ENCODE measurements at places on chromosomes 3 and 15.

- DNase-seq: no peak
Observed at GRCh38 chr15:80902298-80902801, 87.3 kb downstream of the MESD start.

GRCh38 chr15:70051948-70052633, 45.6 kb downstream of the TLE3 start:
- DNase-seq: no peak

DNA sequence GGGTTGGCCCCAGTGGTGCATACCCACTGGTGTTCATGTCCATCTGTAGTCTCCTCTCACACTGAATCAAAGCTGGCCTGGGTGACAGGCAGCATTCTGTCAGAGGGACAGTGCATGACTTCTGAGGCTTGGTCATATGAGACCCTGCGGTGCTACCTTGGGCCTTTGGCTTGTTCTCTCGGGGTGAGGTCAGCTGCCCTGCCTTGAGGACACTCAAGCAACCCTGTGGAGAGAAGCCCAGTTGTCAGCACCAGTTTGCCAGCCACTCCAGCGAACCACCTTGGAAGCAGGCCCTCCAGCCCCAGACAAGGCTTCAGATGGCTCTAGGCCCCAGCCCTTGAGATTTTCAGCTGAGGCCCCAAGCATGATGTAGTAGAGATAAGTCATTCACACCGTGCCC, 16.9 kb upstream of the RAB7A start:
- DNase-seq: no peak

- DNase-seq: no peak
Observed at GRCh38 chr3:25493246-25493645, 65.2 kb downstream of the RARB start.

GRCh38 chr3:142941373-142942123, 21.9 kb downstream of the PAQR9 start:
- no peak for DNase-seq

DNA sequence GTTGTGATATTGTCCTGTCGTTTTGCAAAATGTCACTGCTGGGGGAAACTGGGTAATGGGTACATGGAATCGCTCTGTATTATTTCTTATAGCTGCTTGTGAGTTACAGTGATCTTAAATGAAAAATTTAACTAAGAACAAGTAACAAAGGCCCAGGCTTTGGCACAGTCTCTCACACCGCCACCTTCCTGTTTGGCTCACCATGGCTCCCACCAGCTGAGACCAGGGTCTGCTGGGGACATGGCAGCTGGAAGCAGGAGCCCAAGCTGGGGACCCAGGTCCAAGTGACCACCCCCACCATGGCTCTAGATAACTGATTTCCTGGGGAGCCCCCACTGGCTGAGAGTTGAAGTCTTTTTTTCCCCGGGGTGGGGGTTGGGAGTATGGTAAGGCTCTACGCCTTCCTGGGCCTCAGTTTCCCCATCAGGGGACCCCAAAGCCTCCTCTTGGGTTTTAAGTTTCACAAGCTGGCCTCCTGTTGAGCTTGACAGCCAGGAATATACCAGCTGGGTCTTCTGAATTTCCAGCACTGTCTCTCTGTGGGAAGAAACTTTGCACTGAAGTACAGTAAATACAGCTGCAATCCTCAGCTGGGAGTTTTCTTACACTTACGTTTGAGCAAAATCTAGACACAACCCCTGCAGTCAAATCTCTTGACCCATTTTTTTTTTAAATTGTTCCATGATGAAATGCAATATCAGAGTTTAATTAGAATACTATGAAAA, 26.1 kb downstream of the ABTB1 start:
- DNase-seq: no peak

DNA sequence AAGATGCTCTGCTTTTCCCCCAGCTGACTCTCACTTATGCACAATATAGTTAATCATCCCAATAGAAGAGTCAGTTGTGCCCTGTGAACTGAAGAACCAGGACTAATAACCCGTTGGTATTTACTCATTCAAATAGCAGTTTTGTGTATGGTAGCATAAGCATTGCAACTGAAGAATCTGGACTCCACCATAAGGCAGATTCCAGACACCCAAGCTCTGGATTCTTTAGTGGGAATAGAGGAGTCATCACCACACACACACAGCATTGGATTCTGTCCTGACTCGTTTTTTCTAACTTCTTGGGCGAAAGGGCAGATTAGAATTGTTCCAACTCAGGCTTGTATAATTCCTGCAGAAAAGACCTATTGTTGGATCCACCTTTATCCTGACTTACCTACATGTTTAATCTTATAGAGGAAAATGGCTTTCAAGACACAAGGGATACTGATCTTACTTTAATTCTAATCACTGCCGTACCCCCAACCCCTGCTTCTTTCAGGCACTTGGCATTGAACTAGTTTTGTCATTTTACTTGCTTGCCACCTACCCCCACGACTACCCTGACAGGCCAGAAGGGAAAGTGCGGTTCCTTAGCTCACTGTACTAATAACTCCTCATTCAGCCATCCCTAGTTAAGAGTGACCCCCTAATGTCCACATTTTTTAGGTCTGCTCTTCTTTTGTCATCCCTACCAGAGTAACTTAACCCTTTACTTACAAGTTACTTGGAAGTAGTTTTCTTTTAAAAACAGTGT, 42.3 kb downstream of the NKIRAS1 start:
- no peak for DNase-seq

DNA sequence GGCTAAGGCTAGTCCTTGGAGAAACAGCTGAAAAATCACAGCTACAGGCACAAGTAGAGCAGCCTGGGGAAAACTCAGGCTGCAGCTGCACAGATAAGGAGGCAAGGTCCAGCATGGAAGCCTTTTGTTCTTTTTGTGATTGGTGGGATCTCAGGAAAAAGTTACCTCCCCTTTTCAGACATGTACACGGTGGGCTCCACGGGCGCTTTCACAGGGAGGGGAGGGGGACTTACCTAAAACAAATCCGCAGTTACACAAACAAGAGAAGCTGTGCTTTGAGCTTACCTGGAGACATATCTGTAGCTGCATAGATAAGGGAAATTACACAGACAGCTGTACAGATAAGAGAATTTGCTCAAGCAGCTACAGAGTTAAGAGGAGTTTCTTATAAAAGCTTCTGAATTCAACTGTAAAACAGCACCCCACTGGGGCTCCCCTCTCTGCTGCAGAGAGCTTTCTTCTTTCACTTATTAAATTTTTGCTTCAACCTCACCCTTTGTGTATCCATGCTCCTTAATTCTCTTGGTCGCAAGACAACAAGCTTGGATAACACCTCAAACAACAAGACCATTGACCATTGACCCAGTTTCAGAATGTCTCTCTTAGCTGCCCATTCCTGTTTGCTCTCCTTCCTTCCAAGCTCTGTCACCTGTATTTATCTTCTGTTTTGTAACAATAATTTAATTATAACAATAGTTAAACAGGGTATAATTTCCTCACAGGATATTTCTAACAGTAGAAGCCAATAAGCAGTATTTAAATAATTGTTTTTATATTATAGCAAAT, 10.9 kb upstream of the CD200 start:
- DNase-seq: no peak

DNA sequence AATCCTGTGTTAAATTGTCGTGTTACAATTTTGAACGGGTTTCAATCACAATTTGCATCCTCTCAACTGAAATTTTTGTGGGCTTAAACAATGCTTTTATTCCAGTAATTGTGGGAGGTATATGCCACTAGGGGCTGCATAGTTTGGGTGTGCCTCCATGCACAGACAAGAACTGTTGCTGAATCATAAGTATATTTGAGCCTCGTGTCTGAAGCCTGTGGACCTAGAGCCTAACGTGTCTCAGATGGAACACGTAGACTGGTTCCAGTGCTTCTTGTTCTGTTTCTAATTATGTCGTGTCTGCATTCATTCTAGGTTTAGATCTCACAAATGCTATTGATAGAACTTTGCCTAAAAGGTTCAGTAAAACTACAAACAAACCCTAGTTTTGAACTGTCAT, 363.4 kb downstream of the RBMS3 start:
- no peak for DNase-seq

GRCh38 chr3:50133283-50133615, 21.9 kb upstream of the SEMA3F start:
- DNase-seq: no peak

- no peak for DNase-seq
Observed at GRCh38 chr15:76433798-76434400, 97.3 kb downstream of the ISL2 start.

DNA sequence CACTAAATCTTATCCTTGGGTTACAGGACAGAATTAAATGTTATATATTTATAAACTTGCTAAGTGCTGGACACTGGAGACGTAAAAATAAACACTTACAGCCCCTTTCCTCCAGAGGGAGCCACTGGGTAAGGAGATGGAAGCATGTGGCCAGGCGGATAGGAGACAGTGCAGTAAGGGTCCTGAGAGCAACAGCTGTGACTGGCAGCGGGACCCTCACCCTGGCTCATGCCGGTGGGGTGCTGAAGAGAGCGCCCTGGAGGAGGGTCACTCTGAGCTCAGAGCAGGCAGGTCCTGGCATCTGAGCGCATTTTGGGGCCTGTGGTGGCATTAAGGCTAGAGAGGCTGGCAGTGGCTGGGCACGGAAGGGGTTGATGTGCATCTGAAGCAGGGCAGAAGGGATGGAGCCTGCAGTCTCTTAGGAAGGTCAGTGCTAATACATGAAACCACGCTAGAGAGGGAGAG, 16.0 kb downstream of the SEC61A1 start:
- no peak for DNase-seq

DNA sequence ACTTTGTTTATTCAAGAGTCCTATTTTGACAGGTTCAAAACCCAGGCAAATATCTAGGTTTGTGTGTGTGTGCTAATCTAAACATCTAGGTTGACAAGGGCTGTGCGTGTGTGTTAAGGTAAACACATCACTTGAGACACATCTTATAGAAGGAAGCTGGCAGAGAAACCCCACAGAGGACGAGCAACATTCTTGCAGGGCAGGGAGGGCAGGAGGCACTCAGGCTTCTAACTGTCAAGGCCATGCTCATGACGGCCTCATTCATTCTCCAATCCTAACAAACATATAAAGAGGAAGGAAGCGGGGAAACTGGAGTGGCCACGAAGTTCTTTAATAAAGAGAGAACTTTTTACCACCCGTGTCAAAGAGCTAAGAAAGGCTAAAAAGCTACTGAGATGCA, 43.4 kb downstream of the SLCO2A1 start:
- DNase-seq: no peak

- no peak for DNase-seq
Observed at GRCh38 chr3:17945018-17945798, 202.8 kb upstream of the TBC1D5 start.

GRCh38 chr15:48416301-48416700, 85.1 kb downstream of the DUT start:
- no peak for DNase-seq

DNA sequence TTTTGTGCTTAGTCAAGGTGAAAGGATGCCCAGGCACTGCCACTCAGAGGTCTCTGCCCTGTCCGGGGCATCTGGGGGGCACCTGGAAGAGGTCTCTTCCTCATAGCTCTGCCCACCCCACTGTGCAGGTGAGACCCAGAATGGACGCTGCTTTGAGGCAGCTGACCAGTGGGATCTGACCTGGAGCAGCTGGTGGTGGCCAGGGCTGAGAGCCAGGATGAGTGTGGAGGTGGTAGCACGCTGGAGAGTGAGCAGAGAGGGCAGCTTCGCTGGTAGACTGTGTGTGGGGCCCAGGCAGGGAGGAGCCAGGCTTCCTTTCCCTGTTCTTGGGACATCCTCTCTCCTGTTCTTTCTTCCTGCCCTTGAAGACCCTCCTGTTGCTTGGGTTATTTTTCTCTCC, 32.2 kb upstream of the PLA2G4E start:
- no peak for DNase-seq

DNA sequence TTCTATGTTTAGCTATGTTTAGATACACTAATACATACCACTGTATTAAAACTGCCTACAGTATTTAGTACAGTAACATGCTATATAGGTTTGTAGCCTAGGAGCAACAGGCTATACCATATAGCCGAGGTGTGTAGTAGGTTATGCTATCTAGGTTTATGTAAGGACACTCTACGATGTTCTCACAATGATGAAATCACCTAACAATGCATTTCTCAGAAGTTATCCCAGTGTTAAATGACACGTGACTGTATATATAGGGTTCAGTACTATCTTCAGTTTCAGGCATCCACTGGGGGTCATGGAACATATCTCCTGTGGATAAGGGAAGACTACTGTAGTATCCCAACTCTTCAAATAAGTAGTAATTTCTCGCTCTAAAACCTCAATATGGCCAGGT, 97.4 kb downstream of the TMCC1 start:
- DNase-seq: no peak

GRCh38 chr15:68471541-68471940, 39.6 kb upstream of the ITGA11 start:
- no peak for DNase-seq

GRCh38 chr15:88118035-88118434, 138.5 kb downstream of the NTRK3 start:
- DNase-seq: no peak

GRCh38 chr3:159607856-159608255, 380.8 kb upstream of the IL12A start:
- DNase-seq: no peak

DNA sequence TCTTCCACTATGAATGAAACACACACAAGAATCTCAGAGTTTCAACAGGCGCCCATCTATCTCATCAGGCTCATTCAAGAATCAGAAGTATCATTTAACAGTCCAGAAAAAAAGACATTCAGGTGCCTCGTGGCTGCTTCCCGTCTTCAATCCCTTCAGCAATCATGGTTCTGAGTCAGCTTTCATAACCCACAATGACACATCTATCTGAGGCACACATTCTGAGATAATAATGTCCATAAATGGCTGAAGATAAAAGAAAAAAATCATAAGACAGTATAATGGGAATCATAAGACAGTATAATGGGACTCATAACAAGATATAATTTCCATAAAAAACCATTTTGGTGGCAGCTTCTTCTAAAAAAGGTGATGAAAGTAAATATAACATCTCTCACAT, 52.4 kb downstream of the TNIK start:
- DNase-seq: no peak

DNA sequence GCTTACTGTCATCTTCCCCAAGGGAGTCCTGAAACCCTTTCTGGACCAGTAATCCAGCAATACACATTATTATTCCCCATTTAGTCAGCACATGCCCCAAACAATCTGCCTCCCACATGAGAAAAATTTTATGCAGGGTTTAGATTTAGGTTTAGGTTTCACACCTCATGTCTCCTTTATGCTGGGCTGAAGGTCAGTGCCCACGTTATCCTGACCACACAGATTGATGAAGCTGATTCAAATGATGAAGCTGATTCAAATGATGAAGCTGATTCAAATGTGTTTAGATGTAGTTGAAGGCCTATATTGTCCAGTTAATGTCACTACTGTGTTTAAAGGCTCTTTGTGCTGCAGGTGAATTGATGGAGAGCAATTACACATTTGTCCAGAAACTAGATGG, 18.1 kb upstream of the ZBED2 start:
- no peak for DNase-seq

- no peak for DNase-seq
Observed at GRCh38 chr3:66989860-66990696, 8.0 kb upstream of the KBTBD8 start.

Measured in stimulated activated CD8-positive, alpha-beta memory T cell treated with anti-CD3 and anti-CD28 coated beads, Interleukin-15, amount 100 ng/mL, for 1 hour (primary cell).